ENCODE measurements at places on chromosomes 7 and 10.

DNA sequence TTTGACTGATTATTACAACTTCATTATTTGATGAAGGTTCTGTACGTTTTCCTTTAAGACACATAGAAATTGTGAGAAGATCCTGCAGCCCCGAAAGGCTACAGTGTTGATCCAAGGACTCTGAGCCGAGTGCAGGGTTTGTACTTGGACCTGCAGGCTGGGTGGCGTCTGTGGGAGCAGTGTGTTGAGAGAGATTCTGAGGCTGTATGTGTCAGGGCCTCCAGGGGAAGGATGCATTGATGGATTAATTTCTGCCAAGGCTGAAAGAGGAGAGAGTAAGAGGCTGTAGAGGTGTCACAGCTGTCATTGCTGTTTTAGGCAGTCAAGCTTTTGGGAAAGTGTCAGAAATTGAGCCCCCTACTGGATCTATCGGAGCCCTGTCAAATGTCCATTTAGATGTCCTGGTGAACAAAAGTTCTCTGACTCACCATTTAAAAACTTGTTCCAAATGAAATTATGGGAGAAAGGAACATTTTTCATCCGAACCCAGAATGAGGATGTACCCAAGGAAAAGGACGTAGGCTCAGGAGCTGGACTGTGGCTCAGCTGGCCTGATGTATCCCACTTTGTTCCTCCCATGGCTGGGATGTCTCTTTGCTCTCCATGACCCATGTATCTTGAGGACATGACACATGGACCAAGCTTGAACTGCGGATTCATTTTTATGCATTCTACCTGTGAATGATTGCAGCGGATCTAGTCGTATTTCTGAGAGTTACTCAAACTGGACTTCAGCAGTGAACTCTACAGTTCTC is 102.2 kb downstream of the TCF7L2 start:
- DNase-seq, result no peak

DNA sequence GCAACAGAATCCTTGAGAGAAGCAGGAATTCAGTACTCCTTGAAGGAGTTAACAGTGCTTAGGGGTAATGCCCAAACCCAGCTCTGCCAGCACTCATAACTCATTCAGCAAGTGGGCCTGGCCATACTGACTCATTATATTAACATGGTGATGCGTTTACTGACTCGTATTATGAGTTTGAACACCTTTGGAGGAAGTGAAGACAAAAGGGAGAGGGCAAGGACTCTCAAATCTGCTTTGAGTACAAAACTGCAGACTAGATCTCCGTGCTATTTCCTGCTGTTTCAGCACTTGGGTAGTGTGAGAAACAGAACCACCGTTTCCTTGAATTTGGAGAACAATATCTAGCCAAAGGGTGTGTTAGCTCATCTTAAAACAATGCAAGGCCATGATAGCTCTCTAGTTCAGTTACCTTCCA is 30.8 kb downstream of the SLC16A9 start:
- no peak for DNase-seq

DNA sequence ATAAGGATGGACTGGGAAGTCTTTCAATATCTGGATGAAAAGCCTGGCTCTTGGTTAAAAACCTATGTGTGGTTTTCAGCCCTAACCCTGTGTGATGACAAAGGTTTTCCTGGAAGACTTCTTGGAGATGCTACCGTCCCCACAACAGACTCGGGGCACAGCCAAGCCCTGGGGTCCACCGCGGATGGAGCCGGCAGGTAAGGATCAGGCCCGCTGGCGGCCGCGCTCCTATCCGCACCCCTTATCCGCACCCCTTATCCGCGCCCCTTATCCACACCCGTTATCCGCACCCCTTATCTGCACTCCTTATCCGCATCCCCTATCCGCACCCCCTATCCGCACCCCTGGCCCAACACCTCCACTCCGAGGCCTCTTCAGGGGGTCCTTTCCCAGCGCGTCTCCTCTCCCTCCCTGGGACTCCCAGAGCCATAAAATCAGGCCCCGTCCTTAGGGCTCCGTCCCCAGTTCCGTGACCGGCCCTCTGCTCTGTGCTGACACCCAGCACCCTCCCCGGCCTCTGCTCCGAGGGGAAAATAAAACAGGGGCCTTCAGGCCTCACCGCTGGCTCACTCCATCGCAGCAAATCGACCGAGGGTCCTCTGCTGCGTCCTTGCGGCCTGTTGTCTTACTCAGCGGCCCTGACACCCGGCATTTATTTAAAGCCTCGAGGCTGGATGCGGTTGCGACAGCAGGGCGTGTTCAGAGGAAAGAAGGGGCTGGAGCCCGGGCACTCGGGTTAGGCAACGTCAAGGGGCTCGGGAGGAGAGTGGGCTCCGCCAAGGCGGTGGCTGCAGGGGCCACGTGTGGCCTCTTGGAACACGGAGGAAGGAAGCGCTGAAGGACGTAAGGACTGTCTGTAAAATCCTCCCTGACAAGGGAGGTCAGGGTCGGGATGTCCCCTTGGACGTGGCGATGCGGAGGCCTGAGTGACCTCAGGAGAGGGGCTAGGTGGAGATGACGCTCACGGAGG is 215.1 kb upstream of the ADARB2 start:
- DNase-seq, result no peak

DNA sequence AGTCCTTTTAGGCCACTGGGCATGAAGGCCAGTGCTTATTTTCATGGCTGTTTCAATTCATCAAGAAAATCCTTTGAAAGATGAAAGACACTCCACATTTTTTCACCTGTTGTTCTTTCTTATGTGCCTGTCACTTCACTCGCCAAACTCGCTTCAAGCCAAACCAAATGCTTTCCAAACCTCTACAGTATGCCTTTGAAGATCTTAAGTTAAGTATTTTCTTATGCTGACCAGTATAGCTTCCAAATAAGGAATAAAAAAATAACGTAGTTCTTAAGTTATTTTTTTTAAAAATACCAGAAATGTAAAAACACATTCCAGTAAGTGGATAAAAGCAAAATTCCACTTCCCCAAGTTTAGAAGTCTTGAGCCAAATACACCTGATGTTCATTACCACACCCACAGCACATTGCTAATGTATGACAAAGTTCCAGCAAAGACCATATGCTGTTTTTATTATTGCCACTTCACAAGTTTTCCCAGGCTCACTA is 186.1 kb downstream of the MTERF1 start:
- DNase-seq, result no peak

DNA sequence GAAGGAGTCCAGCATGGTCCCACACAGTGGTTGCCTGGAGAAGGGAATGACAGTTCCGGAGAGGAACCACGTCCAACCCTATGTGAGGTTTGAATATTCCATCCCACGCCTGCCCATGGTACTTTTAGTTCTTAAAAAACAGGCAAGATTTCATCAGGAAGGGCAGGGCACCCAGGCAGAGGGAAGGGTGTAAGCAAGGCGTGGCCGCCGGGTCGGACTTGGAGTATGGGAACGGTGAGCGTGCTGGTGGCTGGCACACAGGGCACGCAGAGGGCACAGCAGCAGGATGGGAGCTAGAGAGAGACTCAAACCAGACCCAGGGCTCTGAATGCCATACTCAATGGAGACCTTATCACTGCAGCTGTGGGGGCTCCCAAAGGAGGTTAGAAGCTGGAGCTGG is 34.3 kb downstream of the FAM53B start:
- no peak for DNase-seq

DNA sequence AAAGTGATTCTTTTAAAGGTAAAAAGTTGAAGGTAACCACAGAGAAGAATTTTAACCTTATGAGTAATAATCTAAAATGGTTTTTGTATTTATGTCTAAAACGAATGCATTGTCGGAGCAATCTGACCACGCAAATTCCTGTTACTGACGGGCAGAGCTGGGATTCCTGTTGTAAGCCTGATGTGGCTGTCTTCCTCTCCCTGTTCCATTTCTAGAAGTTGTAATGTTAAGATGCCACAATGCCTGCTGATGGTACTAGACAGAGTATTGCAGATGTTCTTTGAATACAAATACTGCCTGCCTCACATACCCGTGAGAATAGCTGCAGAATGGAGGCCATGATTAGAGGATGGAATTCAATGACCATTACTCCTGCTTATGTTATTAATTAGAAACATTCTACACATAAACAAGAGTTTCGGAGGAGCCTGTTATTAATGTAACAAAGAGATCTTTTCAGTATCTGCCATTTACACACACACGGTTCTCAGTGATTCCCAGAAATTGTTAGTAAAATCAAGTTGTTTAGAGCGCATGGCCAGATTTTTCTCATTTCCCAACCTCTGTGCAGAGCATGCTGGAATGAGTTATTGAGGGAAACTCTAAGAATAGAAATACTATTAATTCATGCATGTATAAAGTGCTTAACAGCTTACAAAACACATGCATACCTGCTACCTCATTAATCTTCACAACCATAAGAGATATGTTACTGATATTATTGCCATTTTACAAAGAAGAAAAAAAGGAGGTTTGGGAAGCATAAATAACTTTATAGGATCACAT is 196.8 kb downstream of the PTN start:
- DNase-seq, result no peak

- no peak for DNase-seq
Observed at GRCh38 chr7:131145026-131145425, 182.7 kb upstream of the MKLN1 start.

DNA sequence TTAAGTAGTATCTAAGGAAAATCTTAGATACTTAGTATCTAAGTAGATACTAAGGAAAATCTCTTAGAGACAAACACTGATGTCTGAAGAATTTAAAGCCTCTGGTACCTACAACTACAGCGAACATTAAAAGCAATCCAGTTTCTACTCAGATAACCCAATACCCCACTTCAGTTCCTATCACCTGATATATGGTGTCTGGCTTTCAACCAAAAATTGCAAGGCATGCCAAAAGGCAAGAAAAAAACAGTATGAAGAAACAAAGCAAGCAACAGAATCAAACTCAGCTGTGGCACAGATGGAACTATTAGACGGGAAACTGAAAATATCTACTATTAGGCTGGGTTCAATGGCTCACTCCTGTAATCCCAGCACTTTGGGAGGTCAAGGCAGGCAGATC is 31.1 kb downstream of the ARHGAP12 start:
- no peak for DNase-seq

DNA sequence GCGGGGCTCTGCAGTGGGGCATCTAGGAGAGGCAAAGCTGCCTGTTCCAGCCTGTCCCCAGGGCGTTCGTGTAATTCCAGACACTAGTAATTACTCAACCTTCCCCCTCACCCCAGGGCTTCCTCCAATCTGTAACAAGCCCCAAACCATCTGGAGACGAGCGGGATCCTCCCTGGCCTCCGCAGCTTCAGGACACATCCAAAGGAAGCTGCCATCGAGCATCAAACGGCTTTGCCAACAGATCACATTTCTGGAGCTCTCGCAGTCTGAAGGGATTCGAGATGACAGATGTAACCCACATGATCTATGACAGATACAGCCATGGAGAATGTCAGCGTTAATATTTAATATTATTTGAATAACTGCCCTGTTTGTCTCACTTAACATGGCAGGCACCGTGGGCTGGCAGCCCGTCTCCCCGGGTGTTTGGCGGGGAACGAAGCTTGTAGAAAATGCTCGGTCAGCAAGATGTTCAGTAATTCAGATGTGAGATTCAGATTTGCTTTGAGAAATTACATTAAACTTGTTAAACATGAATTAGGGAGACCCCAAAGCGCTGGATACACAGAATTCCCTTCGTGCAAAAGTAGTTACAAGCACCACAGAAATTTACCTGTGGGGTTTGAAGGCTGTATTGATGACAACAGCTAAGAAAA is 108.5 kb upstream of the C7orf33 start:
- DNase-seq, result no peak

DNA sequence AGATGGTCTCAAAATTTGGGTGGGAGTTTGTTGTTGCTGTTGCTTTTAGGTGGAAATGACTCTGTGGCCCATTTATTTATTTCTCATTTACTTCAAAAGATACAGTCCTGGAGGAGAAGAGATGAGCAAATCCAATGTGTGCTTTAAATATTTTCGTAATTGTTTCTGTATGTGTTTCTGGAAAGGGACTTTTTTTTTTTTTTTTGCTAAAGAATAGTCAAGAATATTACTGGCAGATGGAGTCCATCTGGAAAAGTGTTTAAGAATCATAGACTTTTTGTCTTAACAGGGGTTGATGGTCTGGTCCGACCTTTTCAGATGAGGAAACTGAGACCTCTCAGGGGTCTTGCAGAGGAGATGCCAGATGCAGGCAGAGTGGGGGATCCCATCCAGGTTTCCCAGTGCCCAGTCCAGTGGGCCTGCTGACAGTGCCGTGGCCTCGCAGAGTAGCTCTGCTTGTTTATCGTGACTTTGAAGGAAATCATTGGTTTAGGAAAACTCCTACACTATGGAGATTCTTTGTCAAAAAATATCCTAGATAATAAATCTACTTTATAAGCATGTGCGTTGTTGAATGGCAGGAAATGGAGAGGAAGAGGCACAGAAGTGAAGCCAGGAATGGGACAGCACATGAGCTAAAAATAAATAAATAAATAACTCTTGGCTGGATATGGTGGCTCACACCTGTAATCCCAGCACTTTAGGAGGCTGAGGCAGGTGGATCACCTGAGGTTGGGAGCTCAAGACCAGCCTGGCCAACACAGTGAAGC is 164.3 kb upstream of the SVIL start:
- no peak for DNase-seq

DNA sequence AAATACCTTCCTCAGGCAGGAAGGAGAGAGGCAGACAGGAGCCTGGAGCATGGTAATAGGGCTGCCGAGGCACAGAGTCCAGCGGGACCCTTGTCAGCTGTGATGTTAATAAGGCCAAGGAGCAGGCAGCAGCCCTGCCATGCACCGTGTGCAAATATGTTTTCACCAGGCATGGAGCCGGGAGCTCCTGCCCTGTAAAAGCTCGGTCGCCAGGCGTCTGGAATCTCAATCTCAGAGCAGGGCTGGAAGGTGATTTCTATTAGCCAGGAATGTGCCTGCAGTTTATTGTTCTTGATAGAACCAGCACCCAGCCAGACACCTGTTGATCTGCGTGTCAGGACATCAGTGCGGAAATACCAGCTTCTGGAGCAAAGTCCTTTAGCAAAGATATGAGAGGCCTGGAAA is 469.8 kb downstream of the GLRX3 start:
- no peak for DNase-seq

GRCh38 chr10:99619090-99619800 is 994 bp downstream of the SLC25A28 start:
- DNase-seq, result no peak

GRCh38 chr7:1912593-1913465 is 242.8 kb downstream of the ELFN1 start:
- no peak for DNase-seq

- DNase-seq, result no peak
Observed at GRCh38 chr10:103982639-103983038, 15.7 kb downstream of the SLK start.

DNA sequence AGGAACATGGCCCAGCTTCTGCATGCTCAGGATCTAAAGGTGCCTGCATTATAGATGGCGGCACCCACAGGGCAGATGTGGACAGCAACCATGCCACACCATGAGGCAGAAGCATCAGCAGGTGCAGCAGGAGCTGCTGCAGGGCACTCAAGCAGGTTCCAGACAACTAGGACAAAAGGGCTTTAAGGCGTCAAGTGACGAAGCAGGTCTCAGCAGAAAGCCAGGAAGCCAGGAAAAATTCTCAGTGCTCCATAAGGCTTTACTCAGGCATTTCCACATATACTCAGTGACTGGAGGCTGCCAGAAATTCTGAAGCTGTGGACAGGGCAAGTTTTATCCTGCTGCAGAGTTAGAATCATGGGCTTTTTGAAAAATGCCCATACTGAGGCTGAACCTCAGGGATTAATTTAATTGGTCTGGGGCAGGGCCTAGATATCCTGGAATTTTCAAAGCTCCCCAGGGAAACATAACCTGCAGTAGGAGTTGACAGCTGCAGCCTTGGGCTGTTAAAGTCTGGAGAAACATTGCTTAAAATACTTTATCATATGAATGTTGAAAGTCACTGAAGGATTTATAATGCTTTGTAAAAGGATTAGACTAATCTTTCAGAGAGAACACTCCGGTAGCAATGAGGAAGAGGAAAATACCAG is 68.1 kb upstream of the RNF148 start:
- DNase-seq, result no peak
